Brain microvascular endothelial cell (primary cell): ENCODE measurements at places on chromosomes 3 and 15.

- DNase-seq, result no peak
Observed at GRCh38 chr3:66335671-66336070, 114.9 kb downstream of the SLC25A26 start.

GRCh38 chr3:68919000-68919399, 13.3 kb downstream of the TAFA4 start:
- DNase-seq, result peak; percentile 31

DNA sequence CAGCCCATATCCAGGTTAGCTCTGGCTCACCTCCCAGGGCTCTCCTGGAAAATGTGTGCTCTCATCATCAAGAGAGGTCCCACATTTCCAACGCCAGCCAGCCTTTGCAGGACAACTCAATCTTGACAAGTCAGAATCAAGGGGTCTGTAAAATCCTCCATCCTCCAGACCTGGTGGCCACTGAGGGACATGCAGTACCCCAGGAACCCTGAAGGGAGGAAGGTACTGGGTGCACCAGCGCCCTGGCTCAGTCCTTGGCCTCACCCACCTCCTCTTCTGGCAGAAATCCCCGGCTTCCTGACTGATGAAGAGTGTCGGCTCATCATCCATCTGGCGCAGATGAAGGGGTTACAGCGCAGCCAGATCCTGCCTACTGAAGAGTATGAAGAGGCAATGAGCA, 6.0 kb upstream of the WDR6 start:
- DNase-seq, result no peak

DNA sequence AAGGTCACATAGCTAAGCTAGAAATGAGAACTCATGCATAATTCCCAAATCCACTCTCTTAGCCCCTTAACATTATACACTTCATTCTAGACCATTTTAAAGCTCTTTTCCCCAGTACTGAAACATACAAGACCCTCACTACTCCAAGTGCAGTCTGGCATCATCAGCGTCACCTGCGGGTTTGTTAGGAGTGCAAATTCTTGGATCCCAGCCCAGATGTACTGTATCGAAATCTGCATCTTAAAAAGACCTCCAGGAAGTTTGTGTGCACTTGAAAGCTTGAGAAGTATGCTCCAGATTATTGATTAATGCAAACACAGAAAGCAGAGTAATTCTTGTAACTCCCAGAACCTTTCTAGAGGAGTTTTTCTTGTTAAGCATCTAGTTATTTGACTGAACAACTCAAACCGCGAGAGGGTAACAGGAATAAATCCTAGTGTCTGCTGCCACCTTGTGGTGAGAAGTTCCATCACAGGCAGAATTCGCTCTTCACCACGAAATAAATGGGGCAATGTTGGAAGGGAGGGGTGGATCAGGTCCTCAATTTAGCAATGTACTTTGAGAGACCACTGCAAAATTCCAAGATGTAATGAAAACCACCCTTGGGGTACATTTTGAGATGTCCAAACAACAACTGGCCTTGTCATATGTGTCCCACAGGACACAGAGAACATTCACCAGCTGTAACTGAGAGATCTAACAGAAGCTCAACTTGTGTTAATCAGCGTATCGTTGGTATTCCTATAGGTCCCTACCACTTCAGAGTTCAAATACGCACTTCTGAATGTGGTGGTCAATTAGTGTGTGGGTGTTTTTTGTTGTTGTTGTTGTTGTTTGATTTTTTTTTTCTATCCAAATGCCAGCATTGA, 583 bp upstream of the C3orf49 start:
- DNase-seq, result peak; percentile 56

DNA sequence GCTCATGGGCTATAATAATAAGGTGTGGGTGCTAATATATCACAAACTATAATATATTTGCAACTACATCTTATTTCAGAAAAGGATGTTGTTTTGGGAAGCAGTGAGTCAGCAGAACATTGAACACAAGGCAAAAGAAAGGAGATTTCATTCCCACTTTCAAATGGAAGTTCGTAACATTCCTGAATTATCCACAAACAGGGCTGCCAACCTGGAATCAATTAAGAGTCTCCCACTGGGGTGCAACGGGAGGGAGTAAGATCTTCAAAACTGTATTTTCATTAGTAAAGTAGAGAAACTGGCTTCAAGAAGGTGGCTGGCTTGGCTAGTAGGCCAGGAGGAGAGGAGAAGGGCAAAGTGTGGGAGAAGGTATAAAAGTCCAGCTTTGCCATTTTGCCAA, 479.6 kb downstream of the CNTN3 start:
- no peak for DNase-seq
